Testis (tissue), 5 donors: ENCODE measurements at places on chromosomes 7 and 10. TPM values are rescaled to one million over a fixed set of nuclear protein-coding genes. Genes with fewer than 3 reads are reported as not detected.
A peak's percentile ranks its signal among the peaks of the same experiment; 100 is the strongest.

- no peaks in the 10 kb centered on the region for H3K27me3 ChIP-seq
- DNase-seq, result no peak
- no peak overlapping the region for H3K4me3 ChIP-seq
- no peak overlapping the region for H3K27ac ChIP-seq
- no peaks in the 10 kb centered on the region for H3K4me1 ChIP-seq
- no peaks in the 10 kb centered on the region for H3K36me3 ChIP-seq
Measured at GRCh38 chr10:131513901-131514300, 202.4 kb upstream of the TCERG1L start.

- H3K4me1 ChIP-seq, result peaks cover 8% of the 10 kb centered on the region
- H3K4me3 ChIP-seq, result no peak overlapping the region
Measured at GRCh38 chr7:135320268-135320667, 86.6 kb downstream of the STRA8 start.

- no peaks in the 10 kb centered on the region for H3K4me1 ChIP-seq
- H3K27ac ChIP-seq, result no peak overlapping the region
- H3K36me3 ChIP-seq, result no peaks in the 10 kb centered on the region
- H3K27me3 ChIP-seq, result no peaks in the 10 kb centered on the region
- no peak overlapping the region for H3K4me3 ChIP-seq
Measured at GRCh38 chr10:60323162-60323561, 66.5 kb downstream of the ANK3 start.

GRCh38 chr10:27188259-27188658, 33.1 kb downstream of the MASTL start:
- no peak overlapping the region for H3K4me3 ChIP-seq
- H3K27me3 ChIP-seq, result no peaks in the 10 kb centered on the region
- no peaks in the 10 kb centered on the region for H3K4me1 ChIP-seq
- H3K27ac ChIP-seq, result no peak overlapping the region

GRCh38 chr10:14415676-14416307, 85.1 kb upstream of the FRMD4A start:
- no peaks in the 10 kb centered on the region for H3K27me3 ChIP-seq
- H3K4me3 ChIP-seq, result no peak overlapping the region

- no peak overlapping the region for H3K4me3 ChIP-seq
- no peak overlapping the region for H3K27ac ChIP-seq
- peaks cover 27% of the 10 kb centered on the region for H3K4me1 ChIP-seq
- H3K27me3 ChIP-seq, result no peaks in the 10 kb centered on the region
- H3K36me3 ChIP-seq, result no peaks in the 10 kb centered on the region
Measured at GRCh38 chr10:16965740-16966447, 148.7 kb upstream of the RSU1 start.

- H3K27me3 ChIP-seq, result no peaks in the 10 kb centered on the region
- no peaks in the 10 kb centered on the region for H3K36me3 ChIP-seq
- H3K27ac ChIP-seq, result peak overlapping the region; percentile 69
- no peak overlapping the region for H3K4me3 ChIP-seq
- no peak for DNase-seq
Measured at GRCh38 chr7:5636446-5636835, 145.0 kb downstream of the RNF216 start.

- H3K36me3 ChIP-seq, result no peaks in the 10 kb centered on the region
- H3K27ac ChIP-seq, result no peak overlapping the region
- peak; percentile 40 for DNase-seq
- H3K4me3 ChIP-seq, result no peak overlapping the region
- peaks cover 8% of the 10 kb centered on the region for H3K4me1 ChIP-seq
- no peaks in the 10 kb centered on the region for H3K27me3 ChIP-seq
Measured at GRCh38 chr10:99926925-99927720, 82.6 kb downstream of the DNMBP start.

DNA sequence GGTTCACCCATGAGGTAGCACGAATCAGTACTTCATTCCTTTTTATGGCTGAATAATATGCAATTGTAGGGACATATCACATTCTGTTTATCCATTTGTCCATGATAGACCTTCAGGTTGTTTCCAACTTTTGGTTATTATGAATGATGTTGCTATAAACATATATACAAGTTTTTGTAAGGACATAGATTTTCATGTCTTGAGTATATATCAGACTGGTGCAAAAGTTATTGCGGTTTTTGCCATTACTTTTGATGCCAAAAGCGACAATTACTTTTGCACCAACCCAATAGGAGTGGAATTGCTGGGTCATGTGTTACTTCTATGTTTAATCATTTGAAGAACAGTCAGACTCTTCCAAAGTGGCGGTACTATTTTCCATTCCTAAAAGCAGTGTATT, 361.5 kb downstream of the RPS24 start:
- no peak for DNase-seq
- no peaks in the 10 kb centered on the region for H3K36me3 ChIP-seq
- H3K27me3 ChIP-seq, result no peaks in the 10 kb centered on the region
- no peak overlapping the region for H3K4me3 ChIP-seq
- no peaks in the 10 kb centered on the region for H3K4me1 ChIP-seq

- no peak overlapping the region for H3K4me3 ChIP-seq
- no peak overlapping the region for H3K27ac ChIP-seq
- no peaks in the 10 kb centered on the region for H3K27me3 ChIP-seq
- H3K36me3 ChIP-seq, result no peaks in the 10 kb centered on the region
- no peaks in the 10 kb centered on the region for H3K4me1 ChIP-seq
- no peak for DNase-seq
Measured at GRCh38 chr10:11179516-11180105, 161.9 kb downstream of the CELF2 start.

MMD2 gene
- 21.6 TPM for total RNA-seq

DNA sequence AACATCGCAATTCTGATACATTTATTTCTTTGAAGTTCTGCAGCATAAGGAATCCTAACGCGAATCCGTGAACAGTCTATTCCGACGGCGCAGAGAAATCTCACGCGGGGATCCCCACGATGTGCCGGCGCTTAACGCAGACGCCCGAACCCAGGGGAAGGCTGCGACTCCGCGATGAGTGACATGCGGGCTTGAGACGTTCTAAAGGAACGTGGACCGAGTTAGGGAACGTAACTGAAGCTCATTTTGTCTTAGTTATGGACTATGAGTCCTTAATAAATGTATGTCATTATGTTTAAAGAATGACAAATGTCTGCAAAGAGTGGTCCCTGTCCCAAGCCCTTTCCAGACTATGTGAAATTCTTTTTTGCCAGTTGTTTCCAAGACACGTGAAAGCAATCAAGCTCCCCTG, 995 bp upstream of the PARD3 start:
- H3K27me3 ChIP-seq, result no peaks in the 10 kb centered on the region
- H3K4me3 ChIP-seq, result peak overlapping the region; percentile 60
- peak overlapping the region; percentile 61 for H3K27ac ChIP-seq
- H3K36me3 ChIP-seq, result no peaks in the 10 kb centered on the region

DNA sequence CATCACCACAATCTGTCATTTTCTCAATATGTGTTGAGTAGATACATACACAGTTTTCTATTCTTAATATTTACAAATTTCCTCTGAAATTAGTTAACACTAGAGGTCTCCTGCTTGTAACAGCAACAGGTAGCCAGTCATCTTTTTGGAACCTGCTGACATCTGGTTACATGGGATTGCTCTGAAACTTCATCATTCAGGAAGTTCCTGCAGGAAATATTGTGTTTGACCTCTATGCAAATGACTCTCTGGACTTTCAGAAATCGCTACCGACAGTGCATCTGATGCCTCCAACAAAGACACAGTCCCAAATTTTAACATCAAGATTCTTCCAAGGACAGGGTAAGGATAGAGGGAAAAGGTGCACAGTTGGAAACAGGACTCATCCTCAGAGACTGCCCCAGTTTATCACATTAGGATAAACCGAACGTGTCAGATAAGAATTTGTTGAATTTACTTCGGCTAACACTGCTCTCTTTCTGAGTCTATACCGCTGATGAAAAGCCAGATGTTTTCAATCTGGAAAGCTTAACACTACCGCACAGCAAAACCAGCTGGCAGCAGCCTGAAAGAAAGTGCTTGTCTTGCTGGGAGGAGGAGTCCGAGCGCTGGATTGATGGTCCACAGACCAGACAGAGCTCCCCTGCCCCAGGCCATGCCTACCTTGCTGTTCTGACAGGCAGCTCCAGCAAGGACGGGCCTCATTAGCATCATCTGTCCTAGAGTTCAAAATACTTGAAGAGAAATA, 633.4 kb downstream of the PARD3 start:
- H3K4me1 ChIP-seq, result no peaks in the 10 kb centered on the region
- no peaks in the 10 kb centered on the region for H3K36me3 ChIP-seq
- no peak overlapping the region for H3K4me3 ChIP-seq
- no peak overlapping the region for H3K27ac ChIP-seq
- no peak for DNase-seq

GRCh38 chr10:84269773-84270172, 24.9 kb downstream of the RGR start:
- no peaks in the 10 kb centered on the region for H3K27me3 ChIP-seq
- H3K36me3 ChIP-seq, result no peaks in the 10 kb centered on the region
- DNase-seq, result no peak
- no peak overlapping the region for H3K27ac ChIP-seq
- no peak overlapping the region for H3K4me3 ChIP-seq
